GOT3 (cell line): ENCODE measurements at places on chromosomes 6 and 20.

GRCh38 chr20:14477125-14477524 lies 139.7 kb upstream of the FLRT3 start:
- DNase-seq: no peak

GRCh38 chr6:115001731-115002350 lies 659.0 kb upstream of the HS3ST5 start:
- no peak for DNase-seq

DNA sequence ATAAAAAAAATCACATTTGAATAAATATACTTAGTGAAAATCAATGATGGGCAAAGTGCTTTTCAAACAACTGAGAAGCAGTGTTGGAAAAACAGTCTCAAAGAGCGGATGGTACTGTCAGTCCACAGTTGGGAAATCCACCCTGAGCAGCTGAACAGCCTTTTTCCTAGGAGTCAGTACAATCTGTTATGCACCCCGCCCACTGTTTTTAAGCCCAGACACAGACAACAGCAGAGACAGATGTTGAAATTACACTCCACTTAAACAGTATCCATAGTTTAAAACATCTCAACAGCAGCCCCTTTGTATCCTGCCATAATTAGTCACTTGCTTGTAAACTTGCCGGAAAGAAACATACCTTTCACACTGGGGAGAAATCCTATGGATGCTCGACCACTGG lies 372 bp downstream of the KIAA0408 start:
- no peak for DNase-seq

GRCh38 chr6:109853426-109853825 lies 124.7 kb upstream of the GPR6 start:
- DNase-seq: no peak

- no peak for DNase-seq
Observed at GRCh38 chr6:36343109-36343680, 6.5 kb upstream of the BNIP5 start.

DNA sequence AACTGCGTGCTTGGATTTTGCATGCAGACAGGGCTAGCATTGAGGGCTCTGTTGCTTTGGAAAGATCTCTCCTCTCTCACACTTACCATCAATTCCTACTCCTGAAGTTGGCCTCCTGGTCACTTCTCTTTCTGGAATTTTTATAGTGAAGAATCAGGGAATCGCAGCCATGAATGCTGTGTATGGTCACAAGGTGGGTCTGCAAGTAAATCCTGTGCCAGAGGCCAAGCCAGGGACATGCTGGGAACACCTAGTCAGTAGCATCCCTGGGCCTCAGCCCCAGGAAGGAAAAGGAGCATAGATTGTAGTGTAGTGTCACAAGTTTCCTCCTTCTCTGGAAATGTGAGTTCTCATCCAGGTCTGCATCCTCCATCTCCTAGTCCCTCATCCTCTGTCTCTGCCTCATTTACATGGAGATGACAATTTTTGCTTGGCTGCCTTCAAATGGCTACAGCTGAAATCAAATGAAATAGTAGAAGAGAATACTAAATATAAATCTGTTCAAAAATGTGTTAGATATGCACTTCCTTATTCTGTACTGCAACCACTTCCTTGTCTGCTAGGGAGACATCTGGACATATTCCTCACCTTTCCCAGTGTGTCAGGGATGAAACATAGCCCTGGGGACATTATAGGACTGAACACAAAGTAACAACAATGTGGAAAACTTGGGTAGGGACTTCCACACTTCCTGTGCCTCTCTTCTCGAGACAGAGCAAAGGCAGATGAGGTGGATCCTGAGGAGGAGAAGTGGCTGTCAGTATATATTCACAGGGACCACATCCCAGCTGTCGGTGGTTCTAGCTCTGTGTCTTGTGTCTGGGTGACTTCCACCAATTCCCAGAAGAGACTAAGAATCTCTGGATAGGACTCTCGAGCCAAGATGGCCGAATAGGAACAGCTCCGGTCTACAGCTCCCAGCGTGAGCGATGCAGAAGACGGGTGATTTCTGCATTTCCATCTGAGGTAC lies 17.0 kb downstream of the CST9 start:
- no peak for DNase-seq

- no peak for DNase-seq
Observed at GRCh38 chr20:4771004-4771403, 49.3 kb downstream of the PRND start.

- DNase-seq: no peak
Observed at GRCh38 chr6:139640448-139640847, 266.0 kb upstream of the CITED2 start.

- DNase-seq: no peak
Observed at GRCh38 chr6:13836170-13836569, 21.8 kb upstream of the MCUR1 start.

DNA sequence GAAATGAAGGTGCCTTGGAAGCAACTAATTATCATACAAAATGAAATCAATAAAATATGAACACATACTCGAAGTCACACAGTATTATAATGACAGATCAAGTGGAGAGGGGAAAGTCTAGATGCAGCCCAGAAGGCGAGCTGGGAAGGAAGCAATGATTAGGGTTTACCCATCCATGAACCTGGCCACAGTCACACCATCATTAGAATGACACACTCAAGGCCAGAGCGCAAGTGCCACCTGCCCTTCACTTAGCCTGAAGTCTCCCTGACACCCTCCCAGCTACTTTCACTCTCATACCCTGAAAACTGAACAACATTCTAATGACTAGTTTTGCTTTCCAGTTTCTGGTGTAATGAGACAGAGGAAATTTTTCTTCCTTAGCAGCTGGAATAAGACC lies 302.8 kb upstream of the JARID2 start:
- DNase-seq: no peak

DNA sequence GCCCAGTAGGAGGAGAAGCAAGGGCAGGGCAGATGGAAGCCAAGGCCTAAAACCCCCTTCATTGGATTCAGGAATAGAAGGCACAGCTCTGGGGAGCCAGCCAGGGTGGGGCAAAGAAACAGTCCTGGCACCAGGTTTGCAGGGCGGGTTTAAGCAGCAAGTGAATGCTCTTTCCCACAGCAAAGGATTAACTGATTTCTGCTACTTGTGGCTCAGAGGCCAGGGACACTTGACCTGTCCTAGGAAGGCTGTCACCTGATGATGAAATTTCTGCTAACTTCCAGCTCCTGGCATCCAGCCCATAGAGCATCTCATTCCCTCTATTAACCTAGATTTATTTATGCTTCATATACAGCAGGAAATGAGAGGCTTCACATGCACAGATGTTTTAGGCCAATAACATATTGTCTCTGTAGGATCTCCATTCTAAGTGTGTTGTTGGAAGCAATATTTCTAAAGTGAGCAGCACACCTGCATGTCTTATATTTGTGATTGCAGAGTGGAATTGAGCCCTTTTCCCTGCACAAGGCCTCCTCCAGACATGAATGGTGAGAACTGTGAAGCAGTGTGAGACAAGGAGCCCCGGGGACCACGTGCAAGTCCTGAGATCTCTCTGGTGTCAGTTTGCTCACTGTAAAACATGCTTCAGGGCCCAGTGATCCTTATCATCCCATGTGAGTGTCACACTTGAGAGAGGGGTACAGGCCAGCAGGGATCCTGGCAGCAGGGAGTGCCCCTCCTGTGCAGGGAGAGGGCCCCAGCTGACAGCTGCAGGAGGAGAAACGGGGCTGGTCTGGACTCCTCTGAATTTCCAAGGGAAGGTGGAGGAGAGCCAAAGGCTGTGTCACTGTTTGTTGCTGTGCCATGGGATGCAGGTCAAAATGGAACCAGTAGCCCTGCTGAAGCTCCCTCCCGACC lies 41.1 kb upstream of the CST5 start:
- DNase-seq: no peak

- DNase-seq: no peak
Observed at GRCh38 chr6:122832459-122832858, 43.4 kb downstream of the SMPDL3A start.

- no peak for DNase-seq
Observed at GRCh38 chr6:26363882-26364701, 906 bp upstream of the BTN3A2 start.

GRCh38 chr6:91796603-91797002 lies 1209.7 kb upstream of the MAP3K7 start:
- no peak for DNase-seq

DNA sequence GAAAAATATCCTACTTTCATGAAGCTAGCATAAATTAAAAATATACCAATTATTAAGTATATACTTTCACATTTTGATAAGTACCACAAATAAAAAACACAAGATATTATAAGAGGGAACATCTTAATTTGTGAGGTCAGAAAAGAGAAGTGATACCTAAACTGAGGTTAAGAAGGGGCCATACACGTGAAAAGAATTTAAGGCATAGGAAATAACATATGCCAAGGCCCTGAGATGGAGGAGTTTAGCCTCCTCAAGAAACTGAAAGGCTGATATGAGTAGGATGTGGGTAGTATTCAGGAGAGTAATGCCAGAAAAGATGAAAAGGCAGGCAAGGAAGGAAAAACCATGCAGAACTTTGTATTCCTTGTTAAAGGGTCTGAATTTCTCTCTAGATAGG lies 116.6 kb upstream of the HTR1E start:
- no peak for DNase-seq

DNA sequence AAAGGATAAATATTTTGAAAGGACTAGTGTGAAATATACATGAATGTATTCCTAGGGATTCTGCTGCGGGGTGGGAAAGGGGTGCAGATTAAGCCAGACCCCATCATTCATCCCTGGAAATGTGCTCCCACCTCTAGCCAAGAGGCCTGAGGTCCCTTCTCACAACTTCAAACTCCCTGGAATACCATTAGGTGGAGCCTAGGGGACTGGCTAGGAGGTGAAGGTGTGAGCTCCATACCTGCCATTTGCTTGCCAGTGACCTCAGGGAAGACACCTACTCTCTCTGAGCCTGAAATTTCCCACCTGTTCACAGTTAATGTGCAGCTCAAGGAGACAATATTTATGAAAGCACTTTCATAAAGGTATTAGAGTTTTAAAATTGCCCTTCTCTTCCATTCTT lies 4.7 kb upstream of the CCN2 start:
- no peak for DNase-seq

DNA sequence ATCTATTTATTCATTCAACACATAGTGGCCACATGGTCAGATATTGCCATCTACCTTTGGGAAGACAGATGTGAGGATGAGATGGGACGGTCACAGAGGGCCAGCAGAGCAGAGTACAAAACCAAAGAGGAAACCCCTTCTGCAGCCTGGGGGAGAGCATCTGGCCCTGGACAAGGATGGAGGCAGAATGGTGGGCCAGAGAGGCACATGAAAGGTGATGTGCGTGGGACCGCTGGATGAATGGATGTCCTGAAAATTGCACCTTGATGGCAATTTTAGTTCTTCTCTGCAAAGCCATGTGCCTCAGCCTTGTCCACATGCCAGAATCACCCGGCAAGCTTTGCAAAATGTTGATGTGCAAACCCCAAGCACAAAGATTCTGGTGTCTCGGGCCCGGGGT lies 77.4 kb upstream of the CD93 start:
- DNase-seq: no peak

GRCh38 chr6:166360243-166361076 lies 18.1 kb upstream of the SFT2D1 start:
- DNase-seq: no peak

- DNase-seq: no peak
Observed at GRCh38 chr20:25485872-25486271, 78.4 kb downstream of the GINS1 start.

- DNase-seq: no peak
Observed at GRCh38 chr6:136486357-136486756, 63.9 kb downstream of the MAP7 start.

DNA sequence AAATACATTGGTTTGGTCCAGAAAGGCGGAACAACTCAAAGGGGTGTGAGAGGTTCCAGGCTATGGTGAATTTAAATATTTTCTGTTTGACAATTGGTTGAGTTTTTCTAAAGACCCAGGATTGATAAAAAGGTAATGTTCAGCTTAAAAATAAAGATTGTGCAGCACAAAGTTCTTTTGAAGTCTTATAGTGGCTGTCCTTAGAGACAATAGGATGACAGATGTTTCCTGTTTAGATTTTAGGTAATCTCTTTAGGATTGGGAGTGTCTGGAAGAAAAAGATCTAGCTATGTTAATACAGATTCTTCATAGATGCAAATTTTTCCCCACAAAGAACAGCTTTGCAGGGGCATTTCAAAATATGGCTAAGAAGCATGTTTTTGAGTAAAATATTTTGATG lies 119.7 kb downstream of the GRIK2 start:
- no peak for DNase-seq

- no peak for DNase-seq
Observed at GRCh38 chr6:158008864-158009113, 27.1 kb downstream of the SYNJ2 start.

DNA sequence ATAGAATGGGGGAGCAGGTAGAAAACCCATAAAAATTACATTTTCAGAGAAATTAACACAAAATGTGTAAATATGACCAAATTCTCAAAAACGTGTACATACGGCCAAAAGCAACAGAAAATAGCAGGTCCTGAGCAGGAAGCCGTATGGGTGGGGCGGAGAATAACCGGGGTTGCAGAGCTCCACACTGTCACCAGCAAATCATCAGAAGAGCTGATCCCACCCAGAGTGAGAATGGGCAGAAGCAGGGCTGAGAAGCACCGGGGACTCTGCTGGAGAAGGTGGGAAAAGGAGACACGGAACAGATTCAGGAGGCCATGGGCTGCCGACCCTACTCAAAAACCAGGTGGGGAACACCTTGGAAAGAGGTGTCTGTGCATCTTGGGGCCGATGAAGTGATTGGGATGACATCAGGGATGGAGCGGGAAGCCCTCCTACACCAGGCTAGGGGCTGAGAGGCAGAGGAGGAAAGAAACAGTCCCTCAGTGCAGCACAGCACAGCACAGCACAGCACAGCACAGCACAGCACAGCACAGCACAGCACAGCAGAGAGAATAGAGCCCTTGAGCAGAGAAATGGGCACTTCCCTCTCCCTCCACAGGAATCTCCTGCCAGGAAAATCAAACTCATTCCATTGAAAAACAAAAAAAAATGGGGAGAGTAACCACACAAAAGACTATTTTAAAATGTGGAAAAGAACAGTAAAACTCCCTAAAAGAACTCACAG lies 22.3 kb downstream of the STX7 start:
- no peak for DNase-seq

DNA sequence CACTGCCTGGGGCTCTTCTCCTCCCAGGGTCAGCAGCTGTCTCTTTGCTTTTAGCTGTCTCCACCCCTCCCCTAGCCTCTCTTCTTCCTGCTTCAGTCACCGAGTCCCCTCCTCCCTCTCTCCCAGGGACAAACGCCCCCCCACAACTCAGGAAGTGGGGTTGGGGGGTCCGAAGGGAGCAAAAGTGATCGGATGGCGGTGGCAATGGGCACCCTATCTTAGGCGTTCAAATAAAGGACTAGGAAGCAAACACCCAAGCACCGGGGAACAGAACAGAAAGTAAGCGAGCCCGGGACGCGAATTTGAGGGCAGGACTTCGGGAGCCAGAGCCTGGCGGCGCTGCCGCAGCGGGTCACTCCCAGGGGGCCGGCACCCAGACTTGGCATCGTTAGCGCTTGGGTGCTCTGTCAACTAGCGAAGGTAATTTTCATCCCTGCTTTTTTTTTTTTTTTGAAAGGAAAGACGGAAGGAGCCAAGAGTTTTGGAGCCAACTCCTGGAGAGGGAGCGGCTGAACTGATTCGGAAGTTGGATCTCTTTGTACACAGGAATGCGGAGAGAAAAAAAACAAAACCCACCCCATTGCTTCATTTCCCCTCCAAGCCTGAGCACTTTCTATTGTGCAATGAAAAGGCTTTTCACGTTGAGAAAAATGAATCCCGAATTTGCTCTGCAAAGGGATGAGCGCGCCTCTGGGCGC lies 815 bp upstream of the ITPR3 start:
- DNase-seq: no peak
